ENCODE measurements at places on chromosomes 12 and 14. TPM values are rescaled to one million over a fixed set of nuclear protein-coding genes. Genes with fewer than 3 reads are reported as not detected.

DNA sequence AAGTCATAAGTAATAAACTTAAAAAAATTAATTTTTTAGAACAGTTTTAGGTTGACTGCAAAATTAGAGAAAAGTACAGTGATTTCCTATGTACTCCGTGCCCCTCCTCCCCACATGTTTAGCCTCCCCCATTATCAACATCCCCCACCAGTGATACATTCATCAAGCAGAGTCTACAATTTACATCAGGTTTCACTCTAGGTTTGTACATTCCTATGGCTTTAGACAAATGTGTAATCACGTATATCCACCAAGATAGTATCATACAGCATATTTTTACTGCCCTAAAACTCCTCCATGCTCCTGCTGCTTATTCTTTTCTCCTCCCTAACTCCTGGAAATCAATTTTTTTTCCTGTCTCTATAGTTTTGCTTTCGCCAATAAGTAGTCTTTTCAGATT, 438.7 kb downstream of the LRFN5 start:
- no peak for DNase-seq

HSPB8 gene
- total RNA-seq: not detected

STXBP6 gene
- not detected for total RNA-seq

TMPRSS12 gene
- total RNA-seq: not detected

DNA sequence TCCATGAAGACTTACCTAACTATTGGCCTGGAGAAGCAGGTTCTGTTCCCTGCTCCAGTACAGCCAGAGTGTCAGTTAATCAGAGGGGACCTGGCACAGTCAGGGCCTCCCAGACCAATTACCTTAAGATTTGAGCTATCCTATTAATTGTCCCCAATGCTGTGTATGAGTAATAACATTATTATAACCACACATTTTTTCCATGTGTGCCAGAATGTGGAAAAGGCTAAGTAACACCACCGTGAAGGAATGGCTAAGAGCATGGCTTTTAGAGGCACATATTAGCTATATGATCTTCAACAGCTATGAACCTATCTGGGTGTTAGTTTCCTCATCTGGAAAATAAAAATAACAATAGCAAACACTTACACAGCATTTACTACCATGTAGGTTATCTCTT, 111.1 kb upstream of the RAP1B start:
- no peak for DNase-seq

DNA sequence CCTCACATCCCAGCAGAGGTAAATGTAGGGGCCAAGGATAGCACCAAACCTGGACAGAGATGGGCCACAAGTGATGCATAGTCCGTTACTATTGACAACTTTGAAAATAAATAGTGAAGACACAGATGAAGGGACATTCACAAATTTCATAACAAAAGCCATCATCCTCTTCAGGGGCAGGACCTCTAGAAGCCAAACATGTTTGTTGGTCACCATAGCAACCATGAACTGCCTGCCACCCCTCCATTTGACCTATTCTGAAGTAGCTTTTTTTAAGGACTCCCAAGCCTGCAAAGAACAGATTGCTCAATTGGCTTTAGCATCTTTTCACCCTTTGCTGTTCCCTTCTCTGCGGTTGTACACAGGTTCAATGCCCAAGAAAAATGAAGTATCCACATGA, 35.7 kb upstream of the MDM1 start:
- DNase-seq: no peak

TMTC2 gene
- total RNA-seq: 1.3 TPM

DNA sequence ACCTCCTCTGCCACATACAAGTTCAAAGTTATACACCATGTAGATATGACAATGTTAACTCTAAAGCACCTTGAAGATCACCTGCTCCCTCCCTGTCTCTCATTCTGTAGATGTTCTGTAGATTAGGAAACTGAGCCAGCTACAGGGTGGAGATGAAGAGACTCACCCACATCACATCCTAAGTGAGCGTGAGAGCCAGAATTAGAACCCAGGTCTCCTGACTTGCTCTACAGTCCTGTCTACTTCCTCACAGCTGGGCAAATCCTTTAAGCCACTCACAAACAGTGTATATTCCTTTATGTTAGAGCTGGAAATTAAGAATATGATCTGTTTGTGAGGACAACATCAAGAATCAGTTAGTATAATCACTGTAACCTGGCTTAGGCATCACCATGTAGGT, 1.8 kb downstream of the APPL2 start:
- no peak for DNase-seq

DNA sequence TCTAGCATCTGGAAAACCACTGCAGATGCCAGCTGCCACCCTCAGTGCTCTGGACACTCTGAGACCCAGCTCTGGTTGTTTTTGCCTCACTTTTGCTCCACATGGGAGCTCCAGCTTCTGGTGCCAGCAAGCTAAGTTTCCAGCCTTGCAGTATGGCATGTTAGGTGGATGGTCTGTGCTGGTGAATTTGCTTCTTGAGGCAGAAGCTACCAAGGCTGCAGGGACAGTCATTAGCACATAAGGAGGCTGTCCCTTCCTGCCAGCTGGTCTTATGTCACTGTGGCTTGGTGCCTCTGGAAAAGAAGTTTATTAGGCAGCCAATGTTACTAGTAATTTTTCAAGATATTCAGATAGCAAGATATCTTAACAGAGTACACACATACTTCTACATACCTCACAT, 64.2 kb upstream of the CSRP2 start:
- no peak for DNase-seq

DNA sequence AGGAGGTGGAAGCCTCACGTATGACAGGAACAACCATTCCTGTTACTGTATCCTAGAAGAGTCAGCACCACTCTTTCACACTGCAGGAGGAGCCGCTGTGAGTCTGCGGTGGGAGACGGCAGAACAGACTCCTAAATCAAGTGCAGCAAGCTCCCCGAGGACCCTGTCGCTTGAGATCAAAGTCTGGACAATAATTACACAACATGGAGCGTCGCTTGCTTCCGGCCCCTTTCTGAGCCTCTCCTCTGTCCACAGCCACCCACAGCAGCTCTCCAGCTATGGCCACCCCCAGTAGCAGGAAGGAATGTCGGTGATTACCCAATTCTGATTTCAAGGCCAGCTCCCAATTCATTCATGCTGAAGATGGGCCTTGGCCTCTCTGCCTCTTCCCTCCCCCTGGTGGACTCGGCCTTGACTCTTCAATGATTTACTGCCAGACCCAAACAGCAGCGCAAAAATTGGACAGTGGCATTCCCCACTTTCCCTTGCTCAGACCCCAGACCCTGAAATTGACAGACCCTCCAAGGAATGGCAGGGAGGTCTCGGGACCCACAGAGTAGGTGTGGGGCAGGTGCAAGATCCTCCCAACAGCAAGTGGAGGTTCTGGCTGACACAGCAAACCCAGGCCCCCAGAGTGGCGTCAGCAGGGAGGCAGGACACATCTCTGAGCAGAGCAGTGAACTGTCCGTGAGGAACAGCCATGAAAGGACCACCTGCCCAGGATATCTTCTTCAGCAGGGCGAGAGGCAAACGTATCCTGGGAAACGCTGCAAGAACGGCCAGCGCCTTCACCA, 272.7 kb upstream of the DIO3 start:
- no peak for DNase-seq

OTUB2 gene
- 1.4 TPM for total RNA-seq

GRCh38 chr12:43338848-43339526, 213.0 kb downstream of the ADAMTS20 start:
- DNase-seq: no peak

GRCh38 chr14:61516964-61517653, 178.2 kb upstream of the HIF1A start:
- no peak for DNase-seq
